Uterus (tissue), 4 donors: ENCODE measurements at places on chromosomes 4 and X. TPM values are rescaled to one million over a fixed set of nuclear protein-coding genes. Genes with fewer than 3 reads are reported as not detected.

DNA sequence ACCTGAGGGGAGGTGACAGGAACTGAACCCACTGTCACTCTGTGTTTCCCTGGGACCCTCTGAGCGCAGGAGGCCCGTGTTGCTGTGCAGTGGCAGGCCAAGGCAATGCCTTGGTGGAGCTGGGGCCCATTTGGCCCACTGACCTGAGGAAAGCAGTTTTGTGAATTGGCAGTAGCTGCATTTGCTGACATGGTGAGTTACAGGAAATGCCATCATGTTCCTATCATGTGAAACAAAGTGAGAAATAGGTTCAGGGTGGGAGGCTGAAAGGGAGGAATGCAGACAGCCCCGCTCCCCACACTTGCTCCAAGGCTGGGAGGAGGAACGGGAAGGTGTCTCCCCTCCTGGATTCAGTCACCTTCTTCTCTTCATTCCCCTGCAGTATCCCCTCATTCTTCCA is 146.1 kb downstream of the PTTG2 start:
- DNase-seq: no peak

- DNase-seq: no peak
Measured at GRCh38 chr4:38832206-38832605, 24.4 kb downstream of the TLR6 start.

DNA sequence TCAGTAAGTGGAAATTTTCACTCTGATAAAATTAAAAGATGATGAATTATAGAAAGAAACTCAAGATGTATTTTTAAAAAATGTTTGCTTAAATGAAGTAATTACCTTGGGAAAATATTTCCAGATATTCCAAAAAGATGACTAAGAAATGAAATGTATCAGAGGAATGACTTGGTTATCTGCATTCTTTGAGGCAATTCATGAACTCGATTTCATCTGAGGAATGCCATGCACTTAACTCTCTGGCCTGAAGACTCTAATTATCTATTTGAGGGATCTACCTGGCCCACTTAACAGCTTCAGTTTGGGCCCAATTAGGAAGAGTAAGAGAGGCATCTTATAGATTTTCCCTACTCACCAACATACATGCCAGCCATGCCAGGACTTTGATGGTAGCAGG is 182.3 kb downstream of the INPP4B start:
- DNase-seq: no peak

DNA sequence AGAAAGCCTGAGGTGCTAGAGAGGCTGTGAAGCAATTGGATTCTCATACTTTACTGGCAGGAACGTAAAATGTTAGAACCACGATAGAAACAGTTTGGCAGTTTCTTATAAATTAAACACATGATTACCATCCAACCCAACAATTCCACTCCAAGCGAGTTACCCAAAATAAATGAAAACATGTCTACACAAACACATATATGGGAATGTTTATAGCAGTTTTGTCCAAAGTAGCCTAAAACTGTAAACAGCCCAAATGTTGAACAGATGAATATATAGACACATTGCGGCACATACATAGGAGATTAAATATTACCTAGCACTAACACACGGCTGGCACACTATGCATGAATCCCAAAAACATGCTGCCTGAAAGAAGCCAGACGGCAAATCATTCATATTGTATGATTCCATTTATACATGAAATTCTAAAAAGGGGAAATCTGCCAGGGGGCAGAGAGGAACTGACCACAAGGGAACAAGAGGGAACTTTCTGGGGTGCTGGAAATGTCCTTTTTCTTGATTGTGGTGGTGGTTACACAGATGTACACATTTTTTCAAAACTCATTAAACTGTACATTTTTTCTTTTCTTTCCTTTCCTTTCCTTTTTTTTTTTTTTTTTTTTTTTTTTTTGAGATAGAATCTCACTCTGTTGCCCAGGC is 50.4 kb upstream of the SLC25A4 start:
- no peak for DNase-seq

DNA sequence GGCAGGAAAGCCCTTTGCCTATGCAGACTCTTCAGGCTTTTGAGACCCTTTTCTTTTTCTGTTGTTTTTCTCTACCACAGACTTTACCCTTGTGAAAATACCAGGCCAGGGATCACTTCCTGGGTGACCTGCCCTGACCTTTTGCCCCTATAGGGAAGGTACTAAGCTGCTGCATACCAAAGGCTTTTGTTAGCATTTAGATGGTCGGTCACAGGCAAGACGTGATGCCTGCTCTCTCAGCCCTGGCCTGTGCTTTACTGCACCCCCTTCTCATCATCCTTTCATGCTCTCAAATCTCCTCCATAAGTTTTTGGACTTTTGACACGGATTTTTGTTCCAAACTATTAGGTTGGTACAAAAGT is 98.2 kb downstream of the ARHGAP10 start:
- DNase-seq: no peak

Gene PAGE4
- total RNA-seq: 1.5 TPM

Gene HAND2
- 20.3 TPM for total RNA-seq
